Non-pigmented ciliary epithelial cell (primary cell): ENCODE measurements at places on chromosomes 16 and 17.

DNA sequence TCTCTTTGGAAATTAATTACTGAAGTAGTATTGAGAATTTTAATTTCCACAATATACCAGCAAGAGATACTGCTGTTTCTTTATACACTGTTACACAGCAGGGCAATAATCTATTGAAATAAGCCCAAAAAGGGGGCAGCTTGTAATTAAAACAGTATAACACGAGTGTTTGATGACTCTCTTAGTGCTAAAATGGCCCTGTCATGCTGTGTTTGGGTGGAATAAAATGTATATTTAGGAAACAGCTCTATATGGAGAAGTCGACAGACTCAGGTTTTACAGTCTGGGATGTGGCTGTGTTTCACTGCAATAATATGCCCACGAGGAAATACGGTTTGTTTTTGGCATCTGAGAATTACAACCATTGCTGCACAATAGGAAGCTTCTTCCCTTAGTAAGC is 537.7 kb upstream of the HSBP1 start:
- no peak for DNase-seq

DNA sequence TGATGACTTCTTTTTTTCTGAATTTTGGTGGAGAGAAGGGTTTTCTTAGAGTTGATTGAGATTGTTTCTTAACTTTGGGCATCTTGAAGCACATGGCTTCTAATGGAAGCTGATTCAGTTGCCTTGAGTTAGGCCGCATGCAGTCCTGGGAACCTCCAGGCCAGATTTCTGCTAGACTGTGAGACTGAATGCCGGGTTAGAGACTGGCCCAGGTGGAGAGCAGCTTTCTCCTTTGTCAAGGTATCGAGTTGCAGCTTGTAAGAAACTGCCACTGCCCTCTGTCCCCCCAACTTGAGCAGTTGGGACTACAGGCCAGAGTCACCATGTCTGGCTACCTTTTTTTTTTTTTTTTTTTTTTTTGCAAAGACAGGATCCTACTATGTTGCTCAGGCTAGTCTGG is 77.6 kb downstream of the CLEC16A start:
- DNase-seq: no peak

GRCh38 chr16:80028581-80029380 is 428.2 kb upstream of the MAF start:
- no peak for DNase-seq

DNA sequence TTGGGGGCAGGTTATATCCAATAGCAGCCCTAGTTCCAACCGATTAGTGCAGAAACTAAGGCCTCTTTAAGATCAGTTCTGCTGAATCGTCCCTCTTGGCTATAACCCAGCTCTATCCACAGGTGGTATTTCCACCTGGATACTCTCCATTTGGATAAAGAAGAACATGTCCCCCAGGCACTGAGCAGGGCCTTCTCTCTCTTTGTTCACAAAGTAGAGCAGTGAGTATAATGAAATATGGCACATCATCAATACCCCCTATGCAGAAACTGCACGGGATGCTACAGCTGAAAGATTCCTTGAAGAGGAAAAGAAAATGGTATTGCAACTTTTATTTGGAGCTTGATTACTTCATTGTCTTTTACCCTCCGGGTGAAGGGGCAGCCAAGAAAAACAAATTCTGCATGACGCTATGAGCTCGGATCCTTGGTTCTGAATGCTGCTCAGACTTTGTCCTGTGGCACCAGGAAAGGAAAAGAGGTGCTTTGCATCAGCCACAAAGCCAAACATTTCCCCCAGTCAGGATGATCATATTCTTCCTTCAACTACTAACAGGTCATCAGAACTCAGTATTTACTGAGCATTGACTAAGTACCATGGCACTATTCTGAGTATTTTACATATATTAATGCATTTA is 399.7 kb downstream of the NPIPA8 start:
- DNase-seq: no peak

DNA sequence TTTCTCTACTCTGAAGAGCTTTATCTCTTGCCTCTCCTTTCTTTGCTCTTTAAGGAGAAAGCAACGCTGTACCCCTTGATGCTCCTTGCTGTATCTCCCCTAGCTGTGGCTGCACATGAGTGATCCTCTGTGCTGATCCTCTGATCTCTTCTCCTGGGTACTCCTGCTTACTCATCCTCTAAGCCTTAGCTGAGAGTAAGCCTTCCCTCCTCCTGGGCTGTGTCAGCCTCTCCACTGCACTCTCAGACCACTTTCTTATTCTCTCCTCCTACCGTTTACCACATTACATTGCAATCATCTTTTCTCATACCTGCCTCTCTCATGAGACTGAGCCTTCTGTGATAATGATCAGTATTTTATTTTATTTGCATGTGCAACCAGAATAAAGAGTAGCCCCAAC is 25.1 kb downstream of the SOX9 start:
- no peak for DNase-seq

DNA sequence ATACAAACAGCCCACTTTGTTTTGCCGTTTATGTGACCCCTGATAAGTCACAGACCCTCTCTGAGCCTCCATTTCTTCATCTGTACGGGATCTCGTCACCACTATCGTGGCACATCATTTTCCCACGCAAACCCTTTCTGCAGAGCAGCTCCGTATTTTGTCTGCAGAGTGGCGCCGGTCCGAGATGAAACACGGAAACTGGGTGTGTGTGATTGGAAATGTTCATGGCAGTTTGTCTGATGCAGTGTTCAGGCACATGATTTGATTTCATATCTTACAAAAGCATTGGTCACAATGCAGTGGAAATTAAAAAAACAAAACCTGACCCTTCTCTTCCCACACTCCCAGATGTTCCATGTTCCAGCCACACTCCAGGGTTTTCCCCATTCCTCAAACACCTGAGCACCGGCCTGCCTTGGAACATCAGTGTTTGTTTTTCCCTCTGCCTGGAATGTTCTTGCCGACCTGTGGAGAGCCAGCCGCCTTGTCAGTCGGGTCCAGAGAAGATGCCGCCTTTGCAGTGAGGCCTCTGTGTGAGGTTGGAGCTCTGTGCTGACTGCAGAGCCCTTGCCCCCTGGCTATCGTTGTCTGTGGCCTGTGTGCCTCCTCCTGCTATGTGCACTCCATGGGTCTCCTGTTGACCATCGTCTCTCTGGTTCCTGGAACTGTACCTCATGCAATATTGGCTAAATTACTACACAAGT is 39.2 kb downstream of the NT5M start:
- no peak for DNase-seq

- DNase-seq: no peak
These were observed 7.6 kb upstream of the PKMYT1 start for GRCh38 chr16:2987833-2988232.

DNA sequence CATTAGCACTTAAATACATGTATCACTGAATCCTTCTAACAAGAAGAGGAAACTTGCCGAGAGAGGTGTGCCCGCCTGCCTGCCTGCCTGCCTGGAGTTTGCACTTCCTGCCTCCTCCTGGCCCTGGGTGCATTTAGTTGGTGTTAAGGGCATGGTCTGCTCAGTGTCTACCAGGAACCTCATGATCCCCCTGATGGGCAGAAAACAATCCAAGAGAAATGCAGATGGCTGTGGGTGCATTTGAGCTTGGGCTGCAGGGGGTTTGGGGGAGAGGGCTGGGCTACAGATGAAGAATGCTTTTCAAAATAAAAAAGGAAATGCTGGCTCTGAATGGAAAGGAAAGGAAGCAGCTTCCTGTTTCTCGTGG is 10.1 kb downstream of the KSR1 start:
- DNase-seq: no peak

GRCh38 chr17:36705874-36706731 is 104.7 kb downstream of the MRM1 start:
- no peak for DNase-seq

- DNase-seq: no peak
These were observed 85.5 kb downstream of the SSH2 start for GRCh38 chr17:29844339-29845048.

DNA sequence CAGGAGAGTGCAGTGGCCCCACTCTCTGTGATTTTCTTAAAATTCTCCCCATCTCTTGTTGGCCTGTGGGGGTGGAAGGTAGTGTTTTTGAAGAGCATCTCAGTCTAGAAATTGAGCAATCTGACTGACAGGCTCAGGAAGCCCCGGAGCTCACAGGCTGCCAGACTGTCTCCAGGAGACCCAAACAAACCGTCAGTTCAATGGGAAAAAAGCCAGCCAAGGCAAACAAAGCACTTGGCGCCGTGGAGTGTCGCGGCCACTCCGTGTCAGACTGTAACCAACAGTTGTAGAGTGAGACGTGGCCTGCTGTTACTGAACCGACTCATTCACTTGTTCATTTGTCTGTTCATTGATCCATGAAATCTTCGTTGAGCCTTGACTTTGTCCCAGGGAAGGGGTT is 33.7 kb downstream of the RGS9 start:
- DNase-seq: no peak
